ENCODE measurements at places on chromosomes 6 and 20.
A peak's percentile ranks its signal among the peaks of the same experiment; 100 is the strongest.

- DNase-seq, result no peak
These were observed 76.9 kb upstream of the MAFB start for GRCh38 chr20:40765814-40766480.

DNA sequence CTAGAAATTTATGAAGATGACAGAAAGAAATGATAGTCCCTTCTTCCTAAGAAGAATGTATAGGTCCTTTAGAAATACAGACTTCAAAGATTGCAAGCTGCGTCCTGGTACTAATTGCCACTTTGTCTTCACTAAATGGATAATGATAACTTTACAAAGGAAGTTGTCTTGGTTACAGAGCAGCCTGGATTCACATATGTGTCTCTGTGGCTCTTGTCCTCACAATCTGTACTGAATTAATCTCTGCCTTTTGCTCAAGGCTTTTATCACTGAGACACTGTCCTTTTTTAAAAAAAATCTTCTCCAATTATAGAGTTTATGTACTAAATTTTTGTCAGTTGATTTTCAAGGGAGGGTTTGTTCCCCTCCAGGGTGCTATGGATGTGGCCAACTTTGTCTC lies 17.5 kb upstream of the MRAP2 start:
- no peak for DNase-seq

- DNase-seq, result no peak
These were observed 173.8 kb upstream of the NRSN1 start for GRCh38 chr6:23952245-23952644.

DNA sequence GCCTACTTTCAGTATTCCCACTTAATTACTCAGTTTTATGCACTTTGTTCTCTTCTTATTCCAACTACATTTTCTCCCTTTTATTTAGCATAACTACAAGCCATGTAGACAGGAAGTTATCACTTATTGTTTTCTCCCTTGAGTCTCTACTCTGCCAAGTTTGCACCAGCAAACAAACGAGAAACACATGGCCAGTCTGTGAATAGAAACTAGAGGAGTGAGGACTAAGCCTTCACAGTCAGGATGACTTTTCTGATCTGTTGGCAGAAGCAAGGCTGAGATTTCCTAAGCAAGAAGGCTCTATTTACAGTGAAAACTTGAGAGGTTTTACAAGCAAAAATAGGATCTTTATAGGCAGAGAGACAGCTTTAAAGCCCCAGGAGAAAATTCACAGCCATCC lies 69.8 kb upstream of the TINAG start:
- DNase-seq, result no peak

- DNase-seq, result no peak
These were observed 38.2 kb downstream of the MBOAT1 start for GRCh38 chr6:20173833-20174792.

DNA sequence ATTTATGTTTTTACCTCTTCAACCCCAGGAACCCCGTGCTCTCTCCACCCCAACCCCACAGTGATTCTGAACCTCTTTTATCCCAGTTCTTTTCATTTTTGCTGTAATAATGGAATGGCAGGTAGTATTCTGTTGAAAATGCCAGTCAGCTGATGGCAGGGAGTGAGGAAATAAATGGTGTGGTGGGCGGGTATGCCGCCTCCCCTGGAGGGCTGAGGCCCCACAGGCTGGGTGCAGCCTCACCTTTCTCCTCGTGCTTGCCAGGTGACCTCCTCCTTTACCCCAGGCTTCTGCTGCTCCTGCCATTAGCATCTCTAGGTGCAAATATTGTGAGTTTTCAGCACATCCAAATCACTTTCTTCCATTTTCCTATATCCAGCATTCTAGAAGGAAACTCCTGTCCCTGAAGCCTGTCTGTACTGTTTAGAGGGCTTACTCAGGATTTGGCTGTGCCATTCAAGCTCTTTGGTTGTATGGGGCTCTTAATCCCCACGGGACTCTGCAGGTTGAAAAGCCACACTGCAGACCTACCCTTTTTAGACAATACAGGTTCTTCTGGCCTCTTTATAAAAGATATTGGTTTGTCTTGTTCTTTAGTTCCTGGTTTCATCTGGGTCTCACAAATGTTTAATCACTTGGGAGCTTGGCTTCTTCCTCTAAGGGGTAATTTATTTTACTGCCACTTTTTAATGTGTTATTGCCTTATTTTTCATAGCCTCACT lies 201.8 kb downstream of the JARID2 start:
- DNase-seq, result no peak

DNA sequence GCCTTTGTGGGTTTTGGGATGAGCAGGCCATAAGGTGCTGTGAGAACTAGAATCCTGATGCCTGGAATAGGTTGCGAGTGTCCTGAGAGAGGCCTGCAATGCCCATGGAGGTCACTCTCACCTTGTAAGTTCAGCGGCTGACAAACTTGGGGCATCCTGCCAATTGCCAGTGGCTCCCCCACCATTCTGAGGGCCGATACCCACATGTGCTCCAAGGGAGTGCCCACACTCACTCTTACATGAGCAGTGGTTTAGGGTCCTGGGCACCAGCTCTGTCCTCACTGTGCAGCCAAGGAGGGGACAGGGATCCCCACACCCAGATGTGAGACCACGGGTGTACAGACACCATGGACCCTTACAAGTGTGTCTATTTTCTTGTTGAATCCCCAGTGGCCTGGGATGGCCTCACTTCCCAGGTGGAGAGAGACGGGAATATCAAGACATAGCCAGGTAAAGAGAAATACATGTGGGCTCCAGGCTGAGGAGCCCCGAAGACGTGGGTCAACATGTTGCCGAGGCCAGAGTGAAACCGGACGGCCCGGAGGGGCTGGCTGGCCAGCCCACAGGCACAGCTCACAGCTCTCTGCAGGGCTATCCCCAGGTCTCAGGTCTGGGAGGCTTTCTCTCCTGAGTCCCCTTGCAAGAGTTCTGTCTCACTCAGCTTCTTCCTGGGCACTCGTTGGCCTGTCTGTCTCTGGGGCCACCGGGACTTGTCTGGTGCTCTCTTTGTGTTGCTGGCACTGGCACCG lies 2.0 kb upstream of the CST9 start:
- DNase-seq, result no peak

GRCh38 chr6:110246900-110247546 lies 66.8 kb downstream of the CDC40 start:
- DNase-seq, result no peak

GRCh38 chr6:144314562-144314961 lies 29.4 kb downstream of the UTRN start:
- DNase-seq, result no peak

DNA sequence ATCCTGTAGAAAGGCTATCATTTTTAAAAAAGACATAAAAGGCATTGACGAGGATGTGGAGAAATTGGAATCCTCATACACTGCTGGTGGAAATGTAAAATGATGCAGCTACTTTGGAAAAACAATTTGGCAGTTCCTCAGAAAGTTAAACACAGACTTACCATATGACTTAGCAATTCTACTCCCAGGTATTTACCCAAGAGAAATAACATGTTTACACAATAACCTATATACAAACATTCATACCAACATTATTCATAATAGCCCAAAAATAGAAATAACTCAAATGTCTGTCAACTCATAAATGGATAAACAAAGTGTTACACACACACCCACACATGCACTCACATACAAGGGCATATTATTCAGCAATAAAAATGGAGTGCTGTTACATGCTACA lies 23.4 kb upstream of the CEP85L start:
- no peak for DNase-seq

DNA sequence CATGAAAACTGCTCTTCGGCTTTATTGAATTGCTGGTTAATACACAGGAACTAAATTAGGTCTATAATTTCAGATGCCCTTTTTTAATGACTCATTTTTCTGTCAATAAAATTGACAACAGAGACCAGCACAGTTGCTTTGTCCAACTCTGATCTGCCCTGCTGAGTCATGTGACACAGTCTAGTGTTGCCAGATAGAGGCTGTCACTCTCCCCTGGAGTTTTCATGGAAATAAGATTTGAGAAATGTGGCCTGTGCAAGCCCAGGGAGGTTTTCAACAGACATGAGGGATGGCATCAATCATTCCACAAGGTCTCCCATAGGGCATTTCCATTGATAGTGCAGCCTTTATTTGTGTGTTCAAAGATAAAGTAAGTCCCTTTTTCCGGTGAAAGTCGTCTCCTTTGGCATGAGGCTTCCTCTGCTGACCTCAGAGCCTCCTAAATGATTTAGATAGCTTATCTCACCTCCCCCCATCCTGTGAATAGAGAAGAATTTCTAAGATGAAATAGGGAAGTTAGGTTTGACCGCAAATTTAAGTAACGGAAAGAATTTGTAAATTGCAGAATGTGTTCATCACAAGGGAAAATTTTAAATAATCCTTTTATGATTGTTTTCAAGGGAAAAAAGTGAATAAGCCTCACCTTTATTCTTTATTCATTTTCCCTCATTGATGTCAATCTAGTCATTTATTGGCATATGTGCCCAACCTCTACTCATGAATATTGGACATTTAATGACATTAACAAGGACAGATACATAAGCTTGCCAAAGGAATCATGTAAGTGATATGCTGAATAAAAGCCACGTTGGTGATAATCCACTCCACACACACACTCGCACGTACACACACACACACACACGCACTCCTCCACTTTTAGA lies 277.7 kb downstream of the ADGB start:
- no peak for DNase-seq

GRCh38 chr6:43021270-43022047 lies at the start of gene RRP36:
TSS of gene RRP36 (plus strand) at chr6:43021623. CDS start at chr6:43021655, 32 bp downstream.
- DNase-seq, result peak; percentile 80

- peak; percentile 62 for DNase-seq
These were observed 12.9 kb upstream of the ZNF343 start for GRCh38 chr20:2521369-2522305.

- DNase-seq, result no peak
These were observed 39.3 kb downstream of the NINL start for GRCh38 chr20:25546048-25546447.

DNA sequence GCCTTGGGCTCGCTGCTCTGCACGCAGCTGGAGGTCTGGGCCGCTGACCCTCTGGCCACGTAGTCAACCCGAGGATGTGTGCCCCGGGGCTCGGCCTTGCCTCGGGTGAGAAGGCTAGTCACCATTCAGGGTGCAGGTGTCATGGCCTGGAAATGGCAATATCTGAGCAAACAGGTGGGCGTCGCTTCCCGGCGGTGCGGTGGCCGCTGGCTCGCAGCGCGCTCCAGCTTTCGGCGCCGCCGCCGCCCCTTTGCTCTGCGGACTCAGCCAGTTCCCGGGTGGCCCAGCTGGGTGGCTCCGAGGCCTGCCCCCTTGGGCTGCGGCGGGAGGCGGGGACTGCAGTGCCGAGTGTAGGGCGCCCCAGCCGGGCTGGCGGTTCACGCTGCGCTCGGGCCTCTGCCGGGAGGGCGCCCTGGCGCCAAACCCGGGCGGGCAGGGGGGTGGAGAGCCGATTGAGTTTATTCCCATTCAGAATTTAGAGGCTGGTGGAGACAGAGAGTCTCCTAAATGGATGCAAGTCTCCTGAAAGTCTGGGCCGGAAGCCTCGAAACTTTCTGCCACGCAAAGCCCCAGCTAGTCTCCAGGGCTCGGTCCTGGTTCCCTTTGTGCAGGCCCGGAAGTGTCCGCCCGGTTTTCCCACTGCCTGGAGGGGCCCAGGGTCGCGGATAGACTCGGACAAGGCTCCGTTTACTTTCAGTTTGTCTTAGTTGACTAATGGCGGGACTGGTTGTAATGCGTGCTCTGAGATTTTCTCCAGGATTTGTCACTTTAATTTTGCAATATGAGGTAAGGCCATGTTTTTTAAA lies 11.3 kb upstream of the TFAP2A start:
- peak; percentile 80 for DNase-seq

DNA sequence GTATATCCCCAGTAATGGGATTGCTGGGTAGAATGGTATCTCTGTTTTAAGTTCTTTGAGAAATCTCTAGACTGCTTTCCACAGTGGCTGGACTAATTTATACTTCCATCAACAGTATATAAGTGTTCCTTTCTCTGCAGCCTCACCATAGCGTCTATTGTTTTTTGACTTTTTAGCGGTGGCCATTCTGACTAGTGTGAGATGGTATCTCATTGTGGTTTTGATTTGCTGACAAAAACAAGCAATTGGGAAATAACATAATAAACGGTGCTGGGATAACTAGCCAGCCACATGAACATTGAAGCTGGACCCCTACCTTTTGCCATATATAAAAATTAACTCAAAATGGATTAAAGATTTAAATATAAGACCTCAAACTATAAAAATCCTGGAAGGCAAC lies 14.2 kb downstream of the OR2A4 start:
- DNase-seq, result no peak

DNA sequence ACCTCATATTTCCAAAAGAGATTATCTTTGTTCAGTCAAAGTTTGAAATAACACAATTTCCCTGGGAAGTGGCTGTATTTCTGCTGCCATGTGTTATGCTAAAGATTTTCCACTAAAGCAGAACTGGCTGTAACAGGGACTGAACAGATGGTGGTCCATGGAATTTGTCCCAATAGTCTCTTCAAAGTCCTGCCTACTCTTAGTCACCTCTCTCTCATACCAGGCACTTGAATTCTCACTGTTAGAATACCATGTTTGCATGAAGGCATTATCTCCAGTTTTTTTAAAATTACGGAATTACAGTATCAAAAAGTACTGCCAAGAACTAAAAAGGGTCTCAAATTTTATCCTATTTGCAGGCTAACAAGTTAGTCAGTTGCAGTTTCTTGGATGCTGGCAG lies 105.0 kb upstream of the HDDC2 start:
- DNase-seq, result no peak

DNA sequence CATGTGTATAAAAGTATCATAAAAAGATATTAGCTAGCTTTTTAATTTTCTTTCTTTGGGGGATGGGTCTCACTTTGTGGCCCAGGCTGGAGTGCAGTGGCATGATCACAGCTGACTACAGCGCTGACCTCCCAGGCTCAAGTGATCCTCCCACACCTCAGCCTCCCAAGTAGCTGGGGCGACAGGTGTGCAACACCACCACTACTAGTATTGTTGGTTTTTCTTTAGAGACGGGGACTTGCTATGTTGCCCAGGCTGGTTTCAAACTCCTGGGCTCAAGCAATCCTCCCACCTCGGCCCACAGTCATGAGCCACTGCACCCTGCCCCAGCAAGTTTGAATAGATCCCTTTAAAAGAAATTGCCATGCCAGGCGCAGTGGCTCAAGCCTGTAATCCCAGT lies 6.5 kb downstream of the TCFL5 start:
- DNase-seq, result no peak

DNA sequence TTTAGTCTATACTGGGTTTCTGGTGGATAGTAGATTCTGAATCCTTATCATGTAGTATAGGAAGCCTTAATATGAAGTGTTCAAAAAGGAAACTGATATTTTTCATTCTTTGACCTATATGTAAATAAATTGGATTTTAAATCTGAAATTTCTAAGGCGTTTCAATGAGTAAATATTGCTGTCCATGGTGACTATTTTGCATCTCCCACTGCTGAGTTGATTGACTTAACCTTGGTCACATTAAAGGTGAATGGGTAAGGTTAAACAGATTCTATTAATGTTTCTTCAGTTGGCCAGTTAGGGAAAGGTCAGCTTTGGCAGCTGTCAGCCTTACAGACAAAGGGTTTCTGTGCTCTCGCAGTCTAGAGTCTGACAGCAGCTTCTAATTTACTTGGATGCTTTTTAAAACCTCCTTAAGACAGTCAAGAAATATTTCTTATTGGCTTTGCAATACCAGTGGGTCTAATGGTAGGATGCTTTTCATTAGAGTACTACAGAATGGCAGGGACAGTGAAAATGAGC lies 24.8 kb downstream of the PRIM2 start:
- no peak for DNase-seq

Measured in HuH-7 (cell line).